Adrenal gland (tissue), 19 donors: ENCODE measurements at places on chromosomes 11 and 22. TPM values are rescaled to one million over a fixed set of nuclear protein-coding genes. Genes with fewer than 3 reads are reported as not detected.

F2 gene
- 0.50 TPM for total RNA-seq

NR1H3 gene
- total RNA-seq, result 37.6 TPM

OR4P4 gene
- total RNA-seq, result not detected

IZUMO1R gene
- not detected for total RNA-seq

GDPD5 gene
- total RNA-seq, result 11.5 TPM

NXPE2 gene
- total RNA-seq, result not detected

RAB39A gene
- total RNA-seq, result 2.5 TPM

CALCA gene
- total RNA-seq, result not detected

FJX1 gene
- 25.3 TPM for total RNA-seq

DEFB131B gene
- not detected for total RNA-seq

USH1C gene
- 16.9 TPM for total RNA-seq

ANO1 gene
- 6.7 TPM for total RNA-seq

CLCF1 gene
- total RNA-seq, result 4.3 TPM

SPON1 gene
- total RNA-seq, result 116 TPM

MUC2 gene
- total RNA-seq, result not detected

TRMT2A gene
- 44.7 TPM for total RNA-seq

UBQLN3 gene
- total RNA-seq, result 0.57 TPM

SLC22A9 gene
- total RNA-seq, result not detected

ZNF280A gene
- total RNA-seq, result 4.5 TPM

SYT7 gene
- 0.43 TPM for total RNA-seq

MFRP gene
- total RNA-seq, result not detected

RAG2 gene
- total RNA-seq, result not detected

MS4A6A gene
- total RNA-seq, result 83.9 TPM

TMEM132A gene
- 22.2 TPM for total RNA-seq

CTTN gene
- total RNA-seq, result 365 TPM

RTN4RL2 gene
- 0.65 TPM for total RNA-seq

BIRC3 gene
- total RNA-seq, result 2.3 TPM

CECR2 gene
- 1.7 TPM for total RNA-seq

H19 gene
- 1,798 TPM for total RNA-seq

GP1BB gene
- total RNA-seq, result 1.6 TPM

GGTLC3 gene
- total RNA-seq, result not detected

NCR3LG1 gene
- 0.76 TPM for total RNA-seq

APOBEC3B gene
- total RNA-seq, result 2.3 TPM

OR51T1 gene
- not detected for total RNA-seq

APOL5 gene
- total RNA-seq, result not detected

SCT gene
- not detected for total RNA-seq

EHF gene
- 1.1 TPM for total RNA-seq

SLC25A17 gene
- total RNA-seq, result 18.3 TPM

XKR3 gene
- not detected for total RNA-seq

KCNA4 gene
- total RNA-seq, result 19.1 TPM

OR5B21 gene
- not detected for total RNA-seq

CRACR2B gene
- 13.3 TPM for total RNA-seq

ELFN2 gene
- 0.04 TPM for total RNA-seq

TTC28 gene
- 36.7 TPM for total RNA-seq

OR2AT4 gene
- total RNA-seq, result not detected

CYTH4 gene
- total RNA-seq, result 16.4 TPM
